ENCODE measurements at places on chromosomes 7 and 10.

- DNase-seq: no peak
Observed at GRCh38 chr7:132242192-132242812, 334.0 kb downstream of the PLXNA4 start.

DNA sequence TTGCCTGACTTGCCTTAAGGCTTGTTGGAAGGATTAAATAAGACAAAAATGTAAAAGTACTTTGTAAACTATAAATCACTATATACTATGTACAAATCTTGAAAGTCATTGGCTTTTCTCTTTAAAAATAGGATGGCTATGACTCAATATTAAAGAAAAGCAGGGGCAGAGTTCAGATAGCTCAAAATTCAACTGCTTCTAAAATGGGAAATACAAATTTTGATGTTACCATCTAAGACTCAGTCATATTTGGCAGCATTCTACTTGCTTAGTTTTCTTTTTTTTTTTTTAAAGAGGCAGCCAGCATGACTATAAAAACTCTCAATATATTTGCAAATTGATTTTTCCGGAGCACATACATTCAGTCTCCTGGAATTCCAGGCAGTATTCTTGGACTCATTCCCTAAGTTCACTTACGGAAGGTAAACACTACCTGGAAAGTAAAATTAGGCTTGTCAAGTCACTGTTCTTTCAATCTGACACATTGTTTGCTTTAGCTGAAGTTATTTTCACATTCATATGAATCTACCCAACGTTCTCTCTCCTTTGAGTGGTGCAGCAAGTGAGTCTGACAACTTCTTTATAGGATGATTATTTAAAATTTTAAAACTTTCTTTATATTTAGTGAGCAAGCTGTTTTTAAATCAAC is 133.8 kb upstream of the CCDC6 start:
- no peak for DNase-seq

DNA sequence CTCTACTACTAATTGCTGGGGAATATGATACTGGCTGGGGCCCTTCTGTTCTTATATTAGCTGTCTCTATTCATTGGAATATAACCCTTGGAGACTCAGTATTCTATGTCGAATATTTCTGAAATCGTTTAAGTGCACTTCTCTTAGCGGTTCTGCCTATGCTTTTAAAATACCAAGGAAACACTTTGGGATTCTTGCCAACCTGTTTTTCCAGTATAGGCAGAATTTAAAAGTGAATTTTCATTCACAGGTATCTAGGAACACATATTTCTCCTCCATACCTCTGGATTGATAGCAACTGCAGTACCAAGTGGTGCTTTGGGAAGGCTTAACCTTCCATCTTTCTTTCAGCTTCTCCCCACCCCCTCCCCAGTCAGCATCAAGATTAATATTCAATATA is 370.3 kb upstream of the LRRN3 start:
- DNase-seq: no peak

- DNase-seq: no peak
Observed at GRCh38 chr7:5408777-5409176, 14.9 kb downstream of the TNRC18 start.
